ENCODE measurements at places on chromosomes 2 and 18.

DNA sequence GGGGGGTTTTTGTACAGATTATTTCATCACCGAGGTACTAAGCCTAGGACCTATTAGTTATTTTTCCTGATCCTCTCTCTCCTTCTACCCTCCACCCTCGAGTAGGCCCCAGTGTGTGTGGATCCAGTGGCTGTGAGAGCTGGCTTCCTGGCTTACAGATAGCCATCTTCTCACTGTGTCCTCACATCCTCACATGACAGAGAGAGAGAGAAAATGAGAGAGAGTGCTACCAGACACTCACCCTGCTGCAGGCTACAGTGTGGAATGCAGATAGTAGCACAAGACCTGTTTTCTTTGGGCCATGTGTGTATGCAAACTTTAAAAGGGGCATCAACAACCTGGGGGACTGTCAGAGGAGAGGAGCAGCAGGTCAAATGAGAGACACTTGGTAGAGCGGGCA lies 9.5 kb downstream of the KCNK3 start:
- no peak for DNase-seq

GRCh38 chr2:46471-47345 lies at the start of gene FAM110C:
TSS of gene FAM110C (minus strand) at chr2:46505. CDS start at chr2:46385, 120 bp downstream.
- peak; percentile 69 for DNase-seq

- DNase-seq: peak; percentile 47
These were observed 286.6 kb downstream of the DPP10 start for GRCh38 chr2:114729026-114729425.

DNA sequence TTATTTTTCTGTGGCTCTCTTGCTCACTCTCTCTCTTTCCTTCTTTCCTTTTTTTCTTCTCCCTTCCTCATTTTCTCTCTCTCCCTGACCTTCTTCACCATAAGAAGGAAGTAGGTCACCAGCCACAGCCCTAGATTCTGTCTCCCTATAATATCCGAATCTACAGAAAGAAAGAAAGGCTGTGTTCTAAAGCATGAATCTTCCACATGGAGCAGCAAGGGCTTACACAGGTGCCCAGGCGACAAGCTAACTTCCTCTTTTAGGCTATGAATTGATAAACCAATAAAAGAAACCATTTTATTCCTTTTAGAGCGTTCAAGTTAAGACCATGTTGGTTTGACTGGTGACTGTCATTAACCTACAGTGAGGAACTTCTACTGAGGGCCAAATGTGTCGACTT lies 49.3 kb downstream of the CACNB4 start:
- DNase-seq: no peak

GRCh38 chr2:143550500-143550899 lies 421.3 kb downstream of the ARHGAP15 start:
- DNase-seq: no peak

DNA sequence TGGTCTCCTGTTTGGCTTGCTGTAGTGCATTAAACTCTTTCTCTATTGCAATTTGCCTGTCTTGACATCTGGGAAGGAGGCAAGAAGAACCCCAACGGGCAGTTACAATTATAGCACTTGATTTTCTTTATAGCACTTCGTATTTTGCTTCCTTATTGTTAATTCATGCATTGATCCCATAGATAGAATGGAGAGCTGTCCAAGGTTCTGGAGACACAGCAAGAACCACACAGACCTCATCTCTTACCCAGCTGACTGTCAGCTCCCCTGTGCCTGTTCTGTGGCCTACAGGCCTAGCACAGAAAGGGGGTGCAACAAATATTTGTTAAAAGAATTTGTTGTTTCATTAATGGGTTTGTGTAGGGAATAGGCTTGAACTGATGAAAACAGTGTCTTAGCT lies 194.3 kb downstream of the GALNT1 start:
- DNase-seq: no peak

DNA sequence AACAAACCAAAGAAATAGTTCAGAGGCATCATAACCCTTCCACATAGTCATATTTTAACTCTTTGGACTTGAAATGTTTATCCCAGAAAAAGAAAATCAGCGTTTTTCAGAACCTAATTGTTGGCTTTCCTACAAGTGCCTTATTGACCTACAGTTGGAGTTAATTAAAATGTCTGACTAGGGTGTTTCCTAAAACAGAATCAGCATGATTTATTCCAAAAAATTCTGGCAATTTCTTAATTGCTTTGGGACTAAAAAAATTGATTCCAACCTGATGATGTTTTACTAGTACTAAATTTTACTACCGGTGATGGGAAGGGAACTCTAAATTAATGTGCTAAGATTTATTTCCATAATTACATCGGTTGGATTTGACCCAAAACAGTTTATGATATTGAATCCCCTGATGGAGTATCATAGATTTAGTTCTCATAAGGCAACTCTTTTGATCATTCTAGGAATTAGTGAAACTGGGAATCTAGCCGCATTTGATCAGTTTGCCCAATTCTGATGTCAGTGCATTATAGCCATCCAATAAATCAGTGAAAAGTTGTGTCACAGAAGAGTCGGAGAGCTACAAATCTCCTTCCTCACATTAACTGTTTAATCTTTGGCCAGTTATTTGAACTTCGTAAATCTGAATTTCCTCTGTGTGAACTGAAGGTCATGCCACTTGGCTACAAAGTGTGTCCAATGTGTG lies 134.3 kb upstream of the DSEL start:
- no peak for DNase-seq

- no peak for DNase-seq
These were observed 34.8 kb downstream of the GAREM1 start for GRCh38 chr18:32435631-32436500.

GRCh38 chr2:185202945-185203528 lies 535.6 kb upstream of the FSIP2 start:
- no peak for DNase-seq

DNA sequence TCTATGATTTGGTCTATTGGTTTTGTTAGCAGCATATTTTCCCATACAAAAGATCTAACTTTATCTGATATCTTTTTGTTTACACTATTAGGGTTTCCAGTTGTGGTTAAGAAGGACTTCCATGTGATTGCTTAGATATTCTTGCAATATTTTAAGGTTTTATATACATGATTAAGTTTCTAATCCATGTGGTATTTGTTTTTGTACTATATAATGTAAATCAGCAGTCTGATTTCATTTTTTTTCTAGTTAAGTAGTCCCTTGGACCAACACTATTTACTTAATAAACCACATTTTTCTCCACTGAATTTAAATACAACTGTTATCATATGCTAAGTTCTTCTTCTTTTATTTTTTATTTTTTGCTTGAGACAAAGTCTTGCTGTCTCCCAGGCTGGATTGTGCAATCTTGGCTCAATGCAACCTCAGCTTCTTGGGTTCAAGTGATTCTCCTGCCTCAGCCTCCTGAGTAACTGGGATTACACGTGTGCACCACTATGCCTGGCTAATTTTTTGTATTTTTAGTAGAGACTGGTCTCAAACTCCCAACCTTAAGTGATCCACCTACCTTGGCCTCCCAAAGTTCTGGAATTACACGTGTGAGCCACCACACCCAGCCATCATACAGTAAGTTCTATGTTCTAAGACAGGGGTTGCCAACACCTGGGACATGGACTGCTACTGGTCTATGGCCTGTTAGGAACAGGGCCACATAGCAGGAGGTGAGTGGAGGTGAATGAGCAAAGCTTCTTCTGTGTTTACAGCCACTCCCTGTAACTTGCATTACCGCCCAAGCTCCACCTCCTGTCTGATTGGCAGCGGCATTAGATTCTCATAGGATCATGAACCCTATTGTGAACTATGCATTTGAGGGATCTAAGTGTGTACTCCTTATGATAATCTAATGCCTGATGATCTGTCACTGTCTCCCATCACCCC lies 58.5 kb upstream of the RAB27B start:
- no peak for DNase-seq

DNA sequence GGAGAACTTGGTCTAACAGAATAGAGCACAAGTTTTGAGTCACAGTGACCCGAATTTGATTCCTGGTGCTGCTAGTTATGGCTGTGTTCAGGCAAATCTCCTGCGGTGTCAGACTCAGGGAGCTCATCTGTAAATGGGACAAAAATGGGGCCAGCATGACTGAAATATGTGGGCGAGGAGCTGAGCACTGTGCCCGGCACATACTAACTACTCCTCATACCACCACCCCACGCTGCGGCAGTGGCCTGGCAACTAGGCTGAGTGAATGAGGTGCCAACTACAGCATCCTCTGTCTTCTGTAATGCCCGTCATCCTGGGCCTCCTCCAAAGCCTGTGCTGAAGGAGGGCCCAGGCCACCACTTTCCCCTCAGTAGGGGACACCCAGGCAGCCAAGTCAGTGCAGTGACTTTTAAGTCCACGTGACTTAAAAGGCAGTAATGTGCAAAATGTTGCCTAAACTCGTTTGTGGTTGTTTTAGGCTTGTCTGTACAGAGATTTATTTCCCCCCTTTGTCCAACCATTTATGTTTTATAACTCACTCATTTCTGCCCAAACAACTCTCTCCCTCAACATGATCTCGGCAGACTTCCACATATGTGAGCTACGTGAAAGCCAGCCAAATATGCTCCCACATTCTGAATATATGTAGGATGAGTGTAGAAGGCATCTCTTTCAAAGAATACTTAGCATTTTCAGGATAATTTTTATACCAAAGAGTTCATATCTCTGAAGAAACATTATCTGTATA lies 773.7 kb downstream of the TSN start:
- DNase-seq: no peak

GRCh38 chr2:131145040-131145439 lies 39.9 kb downstream of the PLEKHB2 start:
- no peak for DNase-seq

DNA sequence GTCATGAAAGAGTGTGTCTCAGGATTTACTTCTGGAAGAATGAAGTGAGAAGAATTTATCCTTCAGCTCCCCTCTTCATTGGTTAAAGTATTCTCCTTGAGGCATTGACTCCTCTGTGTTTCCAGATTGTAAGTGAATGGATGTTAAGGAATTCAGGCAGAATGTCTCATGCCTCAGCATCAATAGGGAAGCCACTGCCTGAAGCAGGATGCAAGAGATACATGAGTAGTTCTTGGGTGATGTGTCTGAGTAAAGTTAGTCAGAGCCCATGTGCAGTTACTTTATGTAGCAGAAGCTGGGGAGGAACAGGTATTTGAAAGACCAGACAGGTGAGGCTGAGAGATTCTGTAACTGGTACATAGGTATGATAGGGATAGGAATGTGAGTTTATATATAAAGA lies 34.0 kb upstream of the TMEFF2 start:
- no peak for DNase-seq

- DNase-seq: peak; percentile 86
These were observed 31.0 kb upstream of the GALNT3 start for GRCh38 chr2:165825041-165825440.

GRCh38 chr2:8517850-8518498 lies 163.9 kb upstream of the ID2 start:
- peak; percentile 64 for DNase-seq

- no peak for DNase-seq
These were observed 157.4 kb downstream of the ARL4C start for GRCh38 chr2:234339501-234339900.

GRCh38 chr18:41719808-41720207 lies 235.2 kb upstream of the PIK3C3 start:
- no peak for DNase-seq

DNA sequence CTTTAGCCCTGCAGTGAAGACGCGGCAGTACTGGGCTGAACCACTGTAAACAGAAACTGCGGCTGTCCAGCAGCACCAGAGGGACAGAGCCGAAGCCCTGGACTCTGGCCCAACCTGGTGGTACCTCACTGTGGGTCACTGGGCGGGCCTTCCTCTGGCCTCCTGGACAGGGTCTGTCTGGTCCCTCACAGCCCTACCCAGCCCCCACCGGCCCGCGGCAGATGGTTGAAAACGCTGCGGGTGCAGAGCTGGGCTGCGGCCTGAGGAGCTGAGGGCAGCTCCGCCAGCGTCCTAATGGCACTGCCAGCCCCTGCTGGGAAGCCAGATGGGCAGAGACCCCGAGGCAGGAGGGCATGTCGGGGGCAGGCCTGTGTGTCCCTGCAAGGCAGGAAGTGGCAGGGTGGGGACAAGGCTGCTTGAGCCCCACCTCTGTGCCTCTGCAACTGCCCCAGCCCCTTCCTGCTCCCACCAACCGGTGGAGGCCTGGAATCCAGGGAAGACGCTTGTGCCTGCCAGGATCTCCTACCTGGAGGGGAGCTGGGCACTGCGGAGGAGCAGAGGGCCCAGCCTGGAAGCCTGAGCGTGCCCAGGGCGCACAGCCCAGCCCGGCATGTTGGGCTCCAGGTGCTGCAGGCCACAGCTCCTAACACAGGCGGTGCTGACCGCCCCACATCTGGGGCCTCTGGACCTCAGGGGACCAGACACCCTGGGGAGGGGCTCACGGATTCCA lies 36.3 kb downstream of the HS6ST1 start:
- DNase-seq: no peak

GRCh38 chr18:79921984-79922965 lies 29.2 kb downstream of the SLC66A2 start:
- DNase-seq: no peak

- DNase-seq: no peak
These were observed 4.7 kb upstream of the C2orf72 start for GRCh38 chr2:231032575-231033140.

DNA sequence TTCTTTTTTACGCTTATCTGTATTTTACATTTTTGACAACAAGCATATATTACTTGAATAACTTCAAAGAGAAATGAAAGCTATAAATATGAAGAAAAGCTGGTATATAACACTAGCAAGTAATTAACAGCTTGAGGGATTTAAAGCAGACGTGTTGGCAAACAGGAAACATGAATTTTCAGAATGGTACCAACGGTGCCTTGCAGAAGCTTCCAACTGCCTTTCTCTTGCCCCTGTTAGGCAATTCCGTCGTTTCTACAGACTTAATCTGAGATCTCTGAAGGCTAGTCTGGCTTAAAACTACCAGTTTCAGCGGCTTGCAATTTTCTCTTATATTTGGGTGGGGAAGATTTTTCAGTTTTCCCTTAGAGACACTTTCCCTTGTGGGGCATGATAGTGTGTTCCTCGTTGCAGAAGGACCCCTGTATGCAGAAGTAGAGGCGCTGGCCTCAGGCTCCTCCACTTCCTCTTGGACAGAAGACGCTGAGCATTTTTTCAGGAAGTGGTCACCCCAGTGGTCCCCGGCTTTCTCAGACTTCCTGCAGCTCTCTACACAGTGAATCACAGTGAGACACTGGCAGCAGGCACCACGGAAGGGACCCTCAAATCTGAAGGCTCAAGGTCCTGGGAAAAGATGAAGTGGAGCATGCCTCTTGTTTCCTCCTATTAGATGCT lies 56.2 kb upstream of the SLC16A14 start:
- no peak for DNase-seq

DNA sequence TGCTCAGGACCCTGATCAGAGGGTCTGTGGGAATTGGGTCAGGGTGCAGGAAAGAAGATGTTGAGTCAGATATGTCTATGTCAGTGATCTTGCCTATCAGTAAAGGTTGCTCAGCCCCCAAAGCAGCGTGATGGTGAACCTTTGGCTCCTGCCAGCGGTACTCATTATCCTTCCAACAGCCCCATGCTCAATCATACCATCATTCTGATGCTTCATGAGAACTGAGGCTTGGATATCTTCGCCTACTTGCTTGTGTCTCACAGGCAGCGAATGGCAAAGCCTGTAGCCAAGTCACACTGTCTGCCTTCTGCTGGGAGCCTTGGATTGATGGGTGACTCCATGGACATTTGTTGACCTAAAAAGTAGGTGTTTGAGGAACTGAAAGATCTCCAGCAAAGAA lies 19.0 kb upstream of the TMEM214 start:
- DNase-seq: no peak

- DNase-seq: no peak
These were observed 432.9 kb downstream of the MTX2 start for GRCh38 chr2:176702131-176702530.
